ENCODE measurements at places on chromosomes 2 and 18.

- peak; percentile 69 for DNase-seq
Measured at GRCh38 chr2:216023055-216023648, 9.8 kb upstream of the MREG start.

DNA sequence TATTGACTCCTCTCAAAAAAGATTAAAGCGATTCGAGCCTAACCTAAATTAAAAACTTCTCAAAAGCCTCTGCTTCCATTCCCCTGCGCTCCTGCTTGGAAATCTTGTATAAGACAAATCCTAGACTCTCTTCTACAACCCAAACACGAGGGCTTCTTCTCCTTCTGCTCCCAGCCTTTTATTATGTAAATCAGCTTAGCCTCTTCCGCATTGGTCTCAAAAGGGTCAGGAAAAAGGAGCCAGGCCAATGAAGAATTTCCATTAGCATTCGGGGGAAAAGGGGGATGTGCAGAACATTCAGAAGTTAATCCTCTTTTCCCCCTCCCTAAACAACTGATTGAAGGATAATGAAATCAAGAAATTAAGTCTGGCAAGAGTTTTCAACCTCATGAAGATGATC, 107.9 kb downstream of the FAM124B start:
- no peak for DNase-seq

GRCh38 chr2:239973386-239973785, 51.8 kb downstream of the NDUFA10 start:
- DNase-seq, result no peak

DNA sequence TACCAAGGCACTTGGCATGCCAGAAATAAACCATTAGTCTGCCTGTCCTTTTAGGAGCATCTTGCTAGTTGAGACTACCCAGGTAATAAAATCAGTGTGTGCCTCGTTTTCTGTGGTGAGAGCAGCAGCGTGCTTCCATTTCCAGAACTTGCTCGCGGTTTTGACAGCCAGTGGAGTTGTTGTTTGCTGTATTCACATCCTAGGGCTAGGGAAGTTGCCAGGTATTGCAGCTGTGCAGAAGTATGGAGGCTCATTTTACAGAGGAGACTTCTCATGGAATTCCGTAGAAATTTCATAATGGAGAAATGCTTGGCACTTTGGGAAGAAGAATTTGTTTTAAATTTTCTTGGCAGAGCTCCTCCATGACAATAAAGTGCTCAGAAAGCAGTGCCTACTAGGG, 1355.1 kb upstream of the ZEB2 start:
- DNase-seq, result no peak

DNA sequence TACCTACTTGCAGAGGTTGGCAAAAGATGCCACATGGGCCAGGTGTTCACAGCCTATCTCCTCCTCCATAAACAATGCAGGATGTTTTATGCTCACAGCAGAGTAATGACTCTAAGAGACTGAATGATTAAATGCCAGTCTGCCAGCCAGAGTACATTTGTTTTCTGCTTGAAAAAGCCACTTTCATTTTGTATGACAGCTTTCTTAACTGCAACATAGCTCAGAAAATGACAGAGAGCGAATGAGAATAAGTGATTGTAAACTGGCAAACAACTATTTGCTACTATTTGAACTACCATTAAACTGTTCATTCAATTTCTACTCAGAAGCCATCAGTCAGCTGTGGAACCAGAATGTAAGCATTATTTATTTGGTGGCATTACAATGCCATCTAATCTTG, 50.6 kb upstream of the DCC start:
- DNase-seq, result no peak

- peak; percentile 12 for DNase-seq
Measured at GRCh38 chr2:231276987-231277386, 78.6 kb downstream of the ARMC9 start.

DNA sequence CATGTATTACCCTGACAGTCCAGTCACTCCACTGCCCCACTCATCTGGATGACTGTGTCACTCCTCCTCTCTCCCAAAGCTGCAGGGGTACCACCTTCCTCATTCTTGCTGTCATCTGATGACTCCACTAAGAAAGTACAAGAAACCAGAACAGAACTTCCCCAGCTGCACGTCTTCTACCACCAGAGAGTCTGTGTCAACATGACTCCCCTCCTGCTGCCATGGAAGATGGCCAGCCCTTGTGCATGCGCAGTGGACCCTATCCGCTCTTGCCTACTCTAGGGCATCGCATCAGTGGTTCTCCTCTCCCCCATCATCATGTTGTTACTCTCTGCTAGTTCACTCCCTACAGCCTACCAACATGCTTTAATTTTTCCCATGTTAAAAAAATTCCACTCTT, 14.5 kb upstream of the ST8SIA3 start:
- DNase-seq, result no peak

All from stimulated activated CD4-positive, alpha-beta T cell treated with anti-CD3 and anti-CD28 coated beads, Interleukin-15, amount 100 ng/mL, for 24 hours (primary cell).